CD4-positive, alpha-beta T cell treated with Interferon alpha-2 for 1 hour (primary cell): ENCODE measurements at places on chromosomes 6 and 20.

GRCh38 chr6:3773678-3774298 lies 22.3 kb upstream of the PXDC1 start:
- DNase-seq, result no peak

GRCh38 chr20:52681288-52681687 lies 290.9 kb upstream of the TSHZ2 start:
- no peak for DNase-seq

- DNase-seq, result no peak
Measured at GRCh38 chr6:39381550-39382140, 59.1 kb upstream of the KCNK16 start.

- peak; percentile 29 for DNase-seq
Measured at GRCh38 chr6:431986-432385, 40.4 kb downstream of the IRF4 start.

DNA sequence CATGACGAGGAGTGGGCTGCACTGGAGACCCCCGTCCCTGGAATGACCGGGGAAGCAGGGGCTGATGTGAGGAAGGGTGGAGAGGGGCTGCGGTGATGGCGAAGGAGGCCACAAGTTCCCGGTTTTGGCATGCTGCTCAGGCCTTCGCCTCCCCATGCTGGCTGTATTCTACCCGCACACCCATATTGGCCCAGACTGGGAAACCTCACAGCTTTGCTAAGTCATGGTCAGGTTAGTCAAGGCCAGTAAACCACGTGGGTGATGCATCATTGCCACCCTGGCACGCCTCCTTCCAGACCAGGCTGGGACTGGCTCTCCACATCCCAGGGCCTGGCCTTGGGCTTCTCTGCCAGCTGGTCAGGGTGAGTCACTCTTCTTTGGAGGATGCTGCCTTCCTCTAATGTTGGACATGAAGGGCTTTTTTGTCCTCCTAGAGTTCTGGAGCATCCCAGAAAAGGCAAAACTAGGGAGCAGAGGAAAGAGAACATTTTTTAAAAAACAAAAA lies 53.8 kb downstream of the PCNA start:
- DNase-seq, result no peak

DNA sequence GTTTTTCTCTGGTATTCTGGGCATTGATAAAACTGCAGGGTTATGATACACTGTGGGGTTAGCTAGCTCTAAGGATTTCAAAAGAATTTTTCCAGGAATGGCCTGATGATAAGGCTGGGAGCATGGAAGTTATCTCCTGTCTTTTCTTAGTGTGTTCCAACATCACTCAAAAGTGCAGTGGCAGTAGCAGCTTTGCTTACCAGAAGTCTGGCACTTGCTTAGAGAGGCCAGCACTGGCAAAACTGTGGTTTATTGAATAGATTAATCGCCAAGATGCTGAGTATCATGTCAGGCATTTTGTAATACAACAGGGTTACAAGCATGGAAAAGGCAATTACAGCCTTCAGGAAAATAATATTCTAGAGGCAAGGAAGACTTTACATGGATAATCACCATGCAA lies 719.5 kb upstream of the GJE1 start:
- DNase-seq, result no peak

- DNase-seq, result no peak
Measured at GRCh38 chr20:584161-584970, 25.7 kb downstream of the TCF15 start.

- DNase-seq, result peak; percentile 20
Measured at GRCh38 chr6:16136621-16137450, 8.0 kb downstream of the MYLIP start.

GRCh38 chr6:141290941-141291721 lies 841.6 kb upstream of the GJE1 start:
- DNase-seq, result no peak

- DNase-seq, result no peak
Measured at GRCh38 chr20:39004508-39004907, 42.4 kb downstream of the DHX35 start.

GRCh38 chr6:127893541-127893940 lies 7.3 kb downstream of the THEMIS start:
- no peak for DNase-seq

- no peak for DNase-seq
Measured at GRCh38 chr6:140009286-140009685, 634.8 kb upstream of the CITED2 start.

GRCh38 chr6:79465381-79465780 lies 71.8 kb downstream of the LCA5 start:
- DNase-seq, result no peak

DNA sequence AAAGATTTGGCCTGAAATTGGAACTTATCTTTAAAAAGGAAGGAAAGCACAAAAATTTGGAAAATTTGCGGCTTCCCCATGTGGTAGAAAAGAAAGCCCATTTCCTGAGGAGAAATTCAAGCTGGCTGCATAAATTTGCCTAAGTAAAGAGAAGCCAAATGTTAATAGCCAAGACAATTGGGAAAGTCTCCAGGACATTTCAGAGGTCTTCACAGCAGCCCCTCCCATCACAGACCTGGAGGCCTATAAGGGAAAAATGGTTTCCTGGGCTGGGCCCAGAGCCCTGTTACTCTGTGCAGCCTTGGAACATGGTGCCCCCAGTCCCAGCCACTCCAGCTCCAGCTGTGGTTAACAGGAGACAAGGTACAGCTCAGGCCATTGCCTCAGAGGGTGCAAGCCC lies 736.5 kb downstream of the HACE1 start:
- no peak for DNase-seq

DNA sequence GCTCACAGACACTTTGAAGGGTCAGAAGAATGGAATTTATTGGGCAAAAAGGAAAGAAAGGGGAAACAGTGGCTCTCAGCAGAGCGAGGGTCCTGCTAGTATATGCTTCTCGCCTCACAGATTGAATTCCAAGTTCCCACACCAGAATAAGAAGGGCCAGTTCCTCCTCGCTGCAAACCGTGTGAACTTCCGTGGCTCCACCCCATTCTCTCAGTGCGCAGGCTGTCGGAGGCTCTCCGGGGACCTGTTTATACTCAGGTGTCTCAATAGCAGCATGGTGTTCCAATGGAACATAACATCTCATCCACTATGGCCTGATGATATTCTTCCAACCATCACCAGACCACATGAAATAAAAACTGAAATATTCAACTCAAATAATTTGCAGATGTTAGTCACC lies 4.6 kb downstream of the SAMD3 start:
- DNase-seq, result no peak

- DNase-seq, result no peak
Measured at GRCh38 chr6:105428342-105428957, 25.6 kb upstream of the PREP start.

DNA sequence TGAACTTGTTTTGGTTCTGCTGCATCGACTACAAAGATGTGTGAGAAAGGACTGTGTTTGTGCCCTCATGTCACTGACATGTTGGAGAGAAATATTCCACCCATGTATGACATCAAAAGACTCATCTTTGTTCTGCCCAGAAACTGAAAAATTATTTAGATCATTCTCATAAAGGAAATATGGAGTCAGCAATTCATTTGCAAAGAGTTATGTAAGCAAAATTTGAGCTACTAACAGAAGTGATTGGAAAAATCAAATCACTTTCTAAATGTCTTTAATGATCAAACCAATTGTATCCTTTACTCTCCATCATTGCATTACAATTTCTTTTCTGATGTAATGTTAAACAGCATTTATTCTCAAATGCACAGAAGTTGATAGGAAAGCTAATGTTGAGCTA lies 19.3 kb downstream of the ADAT2 start:
- no peak for DNase-seq
